ENCODE measurements at places on chromosomes 3 and 15. TPM values are rescaled to one million over a fixed set of nuclear protein-coding genes. Genes with fewer than 3 reads are reported as not detected.

DNA sequence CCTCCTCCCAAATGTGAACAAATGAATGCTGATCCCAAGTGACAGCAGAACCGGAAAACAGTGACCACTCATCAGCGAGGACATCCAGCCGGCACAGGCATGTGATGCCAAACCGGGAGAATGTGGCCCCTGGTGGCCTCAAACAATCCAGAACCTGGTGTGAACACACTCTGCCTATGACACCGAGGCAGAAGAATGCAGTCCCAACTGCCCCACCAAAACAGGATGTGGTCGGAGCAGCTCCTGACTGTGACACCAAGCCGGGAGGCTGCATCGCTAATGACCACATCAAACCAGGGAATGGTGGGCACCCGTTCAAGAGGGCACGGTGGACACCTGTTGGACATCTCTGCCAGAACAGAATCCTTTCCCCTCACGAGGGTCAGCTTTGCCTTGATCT lies 15.4 kb downstream of the SCN5A start:
- no peak for DNase-seq

DNA sequence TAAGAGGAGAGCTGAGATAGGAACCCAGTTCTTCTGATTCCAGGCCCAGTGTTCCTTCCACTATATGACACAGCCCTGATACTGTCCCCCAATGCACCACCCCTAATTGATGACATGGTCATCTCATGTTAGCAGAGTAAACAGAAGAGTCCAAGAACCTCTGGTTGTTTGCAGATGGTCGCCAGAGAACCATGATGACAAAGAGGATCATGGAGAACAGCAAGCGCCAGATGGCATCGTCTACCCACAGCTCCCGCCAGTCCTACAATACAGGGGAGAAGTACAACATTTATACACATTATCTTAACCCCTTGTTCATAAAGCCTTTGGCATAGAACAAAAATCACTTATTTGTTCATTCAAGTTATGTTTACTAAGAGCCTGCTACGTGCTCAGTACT lies 18.5 kb upstream of the VPS39 start:
- no peak for DNase-seq

DNA sequence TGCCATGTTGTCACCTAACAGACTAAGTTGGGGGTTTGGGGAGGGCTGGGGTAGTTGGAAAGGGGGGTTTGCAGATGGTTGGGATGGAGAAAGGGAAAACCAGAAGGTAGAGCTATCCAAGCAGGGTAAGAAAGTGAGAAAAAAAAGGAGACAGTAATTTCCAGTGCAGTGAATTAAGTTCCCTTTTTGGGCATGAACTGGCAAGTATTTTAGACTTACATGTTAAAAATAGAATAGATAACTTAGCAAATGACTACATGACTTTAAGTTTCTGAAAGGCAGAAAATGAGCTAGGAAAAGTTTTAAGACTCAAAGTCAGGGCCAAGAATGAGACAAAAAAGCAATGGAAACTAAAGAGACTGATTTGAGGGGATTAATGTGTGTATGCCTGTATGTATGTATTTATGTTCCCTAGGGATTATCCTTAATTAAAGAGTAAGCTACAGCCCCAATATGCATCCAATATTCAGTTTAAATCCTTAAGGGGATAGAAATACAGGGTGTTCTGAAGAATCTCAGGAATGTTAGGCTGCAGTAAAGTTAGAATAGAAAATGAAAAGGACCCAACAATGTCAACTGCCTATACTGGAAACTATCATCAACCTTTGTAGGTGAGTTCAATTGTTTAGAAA lies 285.2 kb upstream of the MME start:
- no peak for DNase-seq

- no peak for DNase-seq
These were observed 26.7 kb downstream of the SLCO2A1 start for GRCh38 chr3:134003066-134003465.

DNA sequence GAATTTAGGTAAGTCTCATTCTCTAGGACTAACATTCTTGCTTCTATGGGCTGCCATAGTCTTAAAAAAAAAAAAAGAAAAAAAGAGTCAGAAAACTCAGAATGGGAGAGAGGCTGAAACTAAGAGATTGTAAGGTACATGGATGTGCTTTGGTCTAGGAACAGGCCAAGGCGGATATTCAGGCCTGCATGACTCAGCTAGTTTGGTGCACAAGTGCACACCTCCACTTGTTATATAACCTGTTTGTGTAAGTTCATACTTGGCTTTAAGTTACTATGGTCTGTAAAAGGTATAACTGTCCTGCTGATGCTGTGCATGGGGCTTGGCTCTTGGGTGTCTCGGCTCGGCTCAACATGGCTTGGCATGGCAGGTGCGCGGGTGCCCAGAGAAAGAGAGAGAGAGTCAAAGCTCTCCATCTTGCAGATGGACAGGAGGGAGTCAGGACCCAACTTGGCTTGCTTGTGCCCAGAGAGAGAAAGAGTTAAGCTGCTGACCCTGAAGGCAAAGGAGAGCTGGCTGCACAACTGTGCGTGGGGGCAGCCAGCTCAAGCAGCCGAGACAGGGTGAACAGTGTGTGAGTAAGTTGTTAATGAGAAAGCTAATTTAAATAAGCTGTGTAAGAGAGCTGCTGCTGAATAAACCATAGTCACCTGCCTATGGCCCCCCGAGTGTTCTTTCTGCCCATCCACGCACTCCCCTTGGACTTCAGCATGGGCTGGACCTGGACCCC lies 31.4 kb upstream of the CHRNB4 start:
- DNase-seq, result no peak

DNA sequence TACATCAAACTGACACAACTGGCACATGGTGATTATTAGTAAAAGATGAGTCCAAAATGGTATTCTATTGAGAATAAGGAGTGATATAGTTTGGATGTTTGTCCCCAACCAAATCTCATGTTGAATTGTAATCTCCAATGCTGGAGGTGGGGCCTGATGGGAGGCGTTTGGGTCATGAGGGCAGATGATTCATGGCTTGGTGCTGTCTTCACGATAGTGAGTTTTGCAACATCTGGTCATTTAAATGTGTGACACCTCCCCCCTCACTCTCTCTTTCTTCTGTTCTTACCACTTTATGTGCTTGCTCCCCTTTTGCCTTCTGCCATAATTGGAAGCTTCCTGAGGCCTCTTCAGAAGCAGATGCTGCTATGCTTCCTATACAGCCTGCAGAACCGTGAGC lies 90.6 kb downstream of the RSL24D1 start:
- no peak for DNase-seq

APOD gene
- not detected for polyA plus RNA-seq

RPL35A gene
- polyA plus RNA-seq, result 2,624 TPM

TM4SF18 gene
- polyA plus RNA-seq, result not detected

ZNF80 gene
- 0.28 TPM for polyA plus RNA-seq
